Activated T-helper 1 cell treated with anti-CD3 and anti-CD28 coated beads, Interleukin-12 subunit alpha, Interleukin-12 subunit beta, Interleukin-2, Interleukin-4 antibody, amounts not matched to agents 30 ng/mL and 10 ng/mL and 1 ng/mL, durations not matched to agents 14 hours and 24 hours and 36 hours (primary cell): ENCODE measurements at places on chromosomes 16 and 17. TPM values are rescaled to one million over a fixed set of nuclear protein-coding genes. Genes with fewer than 3 reads are reported as not detected.

The USH1G gene
- not detected in 2 replicates for total RNA-seq

The KRTAP1-1 gene
- not detected in 2 replicates for total RNA-seq

- no peak for DNase-seq
Measured at GRCh38 chr17:51672065-51672464, 411.7 kb downstream of the UTP18 start.

GRCh38 chr17:30337393-30337999 is 3.6 kb upstream of the TMIGD1 start:
- DNase-seq, result no peak

GRCh38 chr17:12137859-12138258 is 117.2 kb downstream of the MAP2K4 start:
- no peak for DNase-seq

- no peak for DNase-seq
Measured at GRCh38 chr17:4397840-4398239, 31.4 kb upstream of the UBE2G1 start.

DNA sequence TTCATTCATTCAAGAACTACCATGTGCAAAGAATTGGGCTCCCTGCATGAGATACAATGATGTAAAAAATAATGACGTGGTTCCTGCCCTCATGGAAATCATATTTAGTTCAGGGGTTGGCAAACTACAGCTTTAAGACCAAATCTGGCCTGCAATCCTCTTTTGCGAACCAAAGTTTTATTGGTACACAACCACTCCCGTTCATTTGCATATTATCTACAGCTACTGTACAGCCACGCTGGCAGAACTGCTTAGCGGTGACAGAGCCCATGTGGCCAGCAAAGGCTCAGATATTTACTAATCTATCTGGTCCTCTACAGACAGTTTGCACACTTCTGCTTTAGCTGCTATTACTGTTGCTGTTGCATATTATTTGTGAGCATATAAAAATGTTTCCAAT is 167.7 kb downstream of the XYLT1 start:
- no peak for DNase-seq
